Ascending aorta (tissue), 2 donors: ENCODE measurements at places on chromosomes 5 and 9. TPM values are rescaled to one million over a fixed set of nuclear protein-coding genes. Genes with fewer than 3 reads are reported as not detected.

GRCh38 chr9:128882677-128883603, 1.0 kb downstream of the LRRC8A start:
- DNase-seq, result peak; percentile 79

DNA sequence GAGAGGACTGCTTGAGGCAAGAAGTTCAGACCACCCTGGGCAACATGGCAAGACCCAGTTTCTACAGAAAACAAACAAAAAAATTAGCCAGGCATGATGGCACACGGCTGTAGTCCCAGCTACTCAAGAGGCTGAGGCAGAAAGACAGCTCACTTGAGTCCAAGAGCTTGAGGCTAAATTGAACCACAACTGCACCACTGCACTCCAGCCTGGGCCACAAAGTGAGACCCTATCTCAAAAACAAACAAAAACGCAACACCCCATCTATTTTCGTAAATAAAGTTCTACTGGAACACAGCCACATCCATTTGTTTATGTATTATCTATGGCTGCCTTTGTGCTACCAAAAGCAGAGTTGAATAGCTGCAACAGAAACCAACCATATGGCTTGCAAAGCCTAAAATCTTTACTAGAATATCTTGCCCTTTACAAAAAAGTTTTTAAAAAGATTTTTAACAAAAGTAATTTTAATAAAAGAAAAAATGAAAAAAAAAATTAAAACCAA, 67.5 kb downstream of the SETX start:
- DNase-seq, result no peak

DNA sequence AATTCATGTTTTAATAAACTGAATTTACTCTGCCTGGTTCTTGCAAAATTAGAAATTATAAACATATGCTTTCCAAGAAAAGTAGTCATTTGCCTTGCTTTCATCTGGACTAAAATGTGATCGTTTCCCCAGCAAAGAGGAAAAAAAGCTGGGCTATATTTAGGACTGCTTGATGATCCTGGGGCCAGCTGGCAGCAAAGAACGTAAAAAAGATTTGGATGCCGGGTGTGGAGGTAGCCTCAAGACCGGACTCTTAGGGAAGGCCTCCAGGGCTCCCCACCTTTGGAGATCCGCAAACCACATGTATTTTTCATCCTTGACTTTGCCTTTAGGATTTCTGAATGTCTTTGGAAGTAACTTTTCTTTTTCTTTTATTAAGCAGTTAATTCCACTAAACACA, 156.1 kb upstream of the SEMA6A start:
- no peak for DNase-seq

GRCh38 chr9:75636427-75637045, 253.9 kb upstream of the PCSK5 start:
- no peak for DNase-seq

DNA sequence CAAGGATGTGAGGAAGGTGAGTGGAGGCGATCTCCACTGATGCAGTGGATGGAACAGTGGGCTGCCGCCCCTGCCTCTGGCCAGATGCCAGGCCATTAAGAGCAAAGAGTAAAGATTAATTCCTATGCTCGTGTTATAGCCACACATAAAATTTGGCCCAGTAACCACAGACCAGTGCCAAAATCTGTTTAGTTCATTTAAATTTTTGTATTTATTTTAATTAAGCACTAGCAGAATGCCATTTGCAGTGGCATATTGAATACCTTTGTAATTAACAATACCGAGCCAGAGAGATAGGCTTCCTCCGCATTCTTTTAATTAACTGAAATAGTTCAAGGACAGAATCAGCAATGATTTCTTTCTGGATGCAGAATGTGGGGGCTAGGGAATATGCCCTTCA, 179.8 kb downstream of the MED10 start:
- DNase-seq, result no peak

TAF11L10 gene
- not detected for total RNA-seq

- no peak for DNase-seq
Observed at GRCh38 chr5:176694146-176694545, 46.9 kb downstream of the TSPAN17 start.

TICAM2 gene
- 0.53 TPM for total RNA-seq

LMAN2 gene
- 229 TPM for total RNA-seq

GRCh38 chr5:111138096-111138495, 45.9 kb downstream of the WDR36 start:
- DNase-seq, result no peak

CEP120 gene
- total RNA-seq, result 11.6 TPM

DNA sequence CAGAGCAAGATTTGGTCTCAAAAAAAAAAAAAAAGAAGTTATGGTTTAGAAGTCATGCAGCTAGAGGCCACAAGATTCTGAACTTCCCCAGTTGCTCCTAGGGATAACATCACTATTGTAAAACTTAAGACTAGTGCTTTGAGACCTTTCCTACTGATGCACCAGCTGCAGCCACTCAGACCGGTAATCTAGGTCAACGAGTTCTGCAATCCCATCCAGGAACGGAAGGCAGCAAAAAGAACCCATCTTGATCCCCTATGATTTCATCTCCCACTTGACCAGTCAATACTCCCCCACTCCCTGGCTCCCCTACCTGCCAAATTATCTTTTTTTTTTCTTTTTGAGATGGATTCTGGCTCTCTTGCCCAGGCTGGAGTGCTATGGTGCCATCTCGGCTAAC, 46.9 kb upstream of the TTC39B start:
- no peak for DNase-seq

- DNase-seq, result no peak
Observed at GRCh38 chr9:20740929-20741582, 57.0 kb downstream of the FOCAD start.

DNA sequence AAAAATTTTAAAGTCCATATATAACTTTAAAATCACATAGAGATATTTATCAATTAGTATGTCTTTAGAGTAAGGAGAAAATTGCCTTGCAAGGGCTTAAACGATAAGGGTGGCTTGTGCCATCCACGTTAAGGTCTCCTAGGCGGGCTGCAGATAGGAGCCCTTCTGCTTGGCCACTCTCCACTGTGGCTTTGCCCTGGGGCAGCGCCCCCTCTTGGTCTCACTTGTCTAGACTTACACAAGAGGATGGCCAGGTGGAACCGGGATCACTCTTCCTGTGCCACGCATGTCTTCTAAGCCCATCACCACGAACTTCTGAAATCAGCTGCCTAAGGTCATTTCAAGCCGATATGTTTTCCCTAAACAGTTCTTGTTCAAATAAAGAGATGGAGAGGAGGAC, 2.9 kb downstream of the FPGS start:
- no peak for DNase-seq

LPAR1 gene
- total RNA-seq, result 35.4 TPM

- no peak for DNase-seq
Observed at GRCh38 chr9:131620764-131621520, 75.6 kb downstream of the PRRT1B start.

ELOVL7 gene
- total RNA-seq, result 41.8 TPM

SLC6A7 gene
- not detected for total RNA-seq

GRCh38 chr9:89024727-89025126, 33.5 kb downstream of the S1PR3 start:
- DNase-seq, result no peak

- no peak for DNase-seq
Observed at GRCh38 chr9:95031711-95032461, 285.6 kb downstream of the FANCC start.

DNA sequence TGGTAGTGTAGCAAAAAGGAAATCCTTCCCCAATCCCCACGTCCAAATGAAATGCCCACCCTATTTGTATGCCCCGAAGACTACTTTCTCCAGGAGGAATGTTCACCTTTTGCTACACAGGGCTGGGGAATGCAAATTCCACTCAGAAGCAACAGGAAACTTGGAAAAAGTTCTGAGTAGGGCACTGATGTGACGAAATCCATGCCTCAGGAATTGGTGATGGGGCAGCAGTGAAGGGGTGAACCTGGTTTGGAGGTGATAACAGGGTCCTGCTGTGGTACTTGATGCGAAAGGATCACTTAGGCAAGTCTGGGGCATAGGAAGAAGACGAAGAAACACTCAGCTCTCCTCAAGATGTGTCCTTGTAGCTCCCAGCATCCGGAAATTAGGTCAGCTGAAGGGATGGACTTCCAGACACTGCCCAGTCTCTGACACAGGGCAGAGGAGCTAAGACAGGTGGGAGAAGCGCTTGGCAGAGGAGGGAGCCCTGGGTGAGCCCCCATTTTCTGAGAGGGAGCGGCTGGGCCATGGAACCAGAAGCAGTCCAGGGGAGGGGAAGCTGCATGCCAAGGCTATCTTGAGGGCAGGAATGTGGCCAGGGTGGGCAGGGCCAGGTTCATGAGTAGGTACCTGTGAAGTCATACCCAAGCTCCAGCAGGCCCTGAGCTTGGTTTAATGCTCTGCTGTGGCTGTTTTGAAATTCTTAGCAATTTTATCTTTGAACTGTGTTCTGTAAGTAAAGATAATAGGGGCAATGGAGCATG, 22.2 kb upstream of the MVB12B start:
- peak; percentile 39 for DNase-seq

GRCh38 chr5:17224858-17225511, 7.6 kb downstream of the BASP1 start:
- DNase-seq, result no peak

IL17B gene
- 46.8 TPM for total RNA-seq

STXBP1 gene
- 29.3 TPM for total RNA-seq

DNA sequence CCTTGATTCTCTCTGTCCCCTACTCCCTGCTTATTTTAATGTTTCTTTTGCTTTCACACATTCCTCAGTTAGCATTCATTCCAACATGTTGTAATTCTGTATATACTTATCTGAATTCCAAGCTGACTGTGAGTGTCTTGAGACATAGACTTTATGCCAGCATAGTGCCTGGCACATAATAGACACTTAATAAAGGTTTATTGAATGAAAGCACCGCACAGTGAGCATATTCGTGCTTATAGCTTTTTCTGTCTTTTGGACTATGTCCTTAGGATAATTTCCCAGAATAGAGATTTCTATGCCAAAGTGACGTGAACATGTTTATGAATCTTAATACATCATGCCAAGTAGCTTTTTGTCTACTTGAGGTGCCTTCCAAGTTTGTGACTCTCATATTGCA, 174.6 kb downstream of the CD180 start:
- no peak for DNase-seq

SPATA31E1 gene
- not detected for total RNA-seq

GRCh38 chr5:16981700-16982099, 45.6 kb upstream of the MYO10 start:
- DNase-seq, result no peak

NDUFAF2 gene
- total RNA-seq, result 38.3 TPM

SOHLH1 gene
- not detected for total RNA-seq

DNA sequence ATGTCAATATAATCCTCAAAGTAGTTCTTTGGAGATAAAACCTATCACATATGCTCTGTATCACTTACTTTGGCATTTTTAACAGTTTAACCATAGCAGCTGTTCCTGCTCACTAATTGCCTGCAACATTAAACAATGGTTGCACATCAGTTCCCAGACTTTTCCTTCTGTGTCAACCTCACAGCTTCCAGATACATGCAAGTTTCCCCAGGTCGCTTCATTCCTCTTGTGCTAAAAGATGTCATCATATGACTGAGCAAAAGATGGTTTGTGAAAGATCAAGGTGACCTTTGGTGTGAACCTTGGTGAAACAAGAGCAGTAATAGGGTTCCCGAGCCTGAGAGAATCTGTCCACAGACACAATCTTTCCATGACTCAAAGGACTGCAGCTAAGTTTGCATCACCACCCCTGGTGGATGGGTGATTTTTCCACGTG, 500.4 kb upstream of the PAPPA start:
- no peak for DNase-seq

- DNase-seq, result no peak
Observed at GRCh38 chr9:89635816-89636215, 31.0 kb downstream of the GADD45G start.

PKD2L2 gene
- total RNA-seq, result not detected

MYOT gene
- 12.3 TPM for total RNA-seq

DNA sequence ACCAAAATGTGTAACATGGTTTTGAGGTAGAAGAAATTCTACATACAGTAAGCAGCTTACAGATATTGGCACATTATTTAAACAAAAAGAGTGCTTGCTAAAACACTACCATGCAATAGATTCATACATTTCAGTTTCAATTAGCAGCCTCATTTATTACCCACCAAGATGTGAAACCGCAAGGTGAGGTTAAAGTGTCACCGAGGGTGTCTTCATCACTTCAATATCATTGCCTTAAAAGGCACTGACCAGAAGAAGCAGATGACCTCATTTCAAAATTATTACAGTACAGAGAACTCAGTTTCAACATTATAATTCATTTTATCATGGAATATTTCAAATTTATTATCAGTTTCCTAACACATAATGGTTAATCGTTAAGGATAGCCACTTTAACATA, 302.2 kb downstream of the ISL1 start:
- DNase-seq, result no peak

- no peak for DNase-seq
Observed at GRCh38 chr9:135978642-135979546, 17.7 kb upstream of the UBAC1 start.

- no peak for DNase-seq
Observed at GRCh38 chr5:78008356-78008967, 232.3 kb upstream of the TBCA start.

LCN15 gene
- total RNA-seq, result not detected
